ENCODE measurements at places on chromosomes 2 and 18.

GRCh38 chr2:11681722-11682589 lies 12.0 kb upstream of the NTSR2 start:
- no peak for DNase-seq

DNA sequence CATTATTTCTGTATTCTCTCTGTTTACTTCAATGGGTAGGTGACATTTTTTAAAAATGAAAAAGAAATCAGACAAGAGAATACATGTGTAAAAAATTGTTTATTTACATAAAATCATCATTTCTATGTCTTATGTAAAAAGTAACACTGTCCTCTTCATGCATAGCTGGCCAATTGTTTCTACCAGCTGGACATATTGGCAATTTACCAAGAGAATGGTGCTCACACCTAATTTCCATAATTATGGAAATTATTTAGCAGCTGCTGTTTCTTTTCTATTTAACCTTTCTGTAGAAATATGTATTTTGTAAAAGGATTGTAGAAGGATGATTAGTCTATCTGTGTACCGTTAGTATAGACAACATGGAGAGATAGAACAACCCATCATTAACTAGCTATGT lies 791.9 kb downstream of the TRIB2 start:
- DNase-seq: no peak

- DNase-seq: peak; percentile 20
Observed at GRCh38 chr2:24721470-24721869, 71.7 kb downstream of the PTRHD1 start.

GRCh38 chr2:72917138-72917876 lies at the start of gene EMX1:
TSS of gene EMX1 (plus strand) at chr2:72917519. CDS start at chr2:72917853, 334 bp downstream.
- no peak for DNase-seq

DNA sequence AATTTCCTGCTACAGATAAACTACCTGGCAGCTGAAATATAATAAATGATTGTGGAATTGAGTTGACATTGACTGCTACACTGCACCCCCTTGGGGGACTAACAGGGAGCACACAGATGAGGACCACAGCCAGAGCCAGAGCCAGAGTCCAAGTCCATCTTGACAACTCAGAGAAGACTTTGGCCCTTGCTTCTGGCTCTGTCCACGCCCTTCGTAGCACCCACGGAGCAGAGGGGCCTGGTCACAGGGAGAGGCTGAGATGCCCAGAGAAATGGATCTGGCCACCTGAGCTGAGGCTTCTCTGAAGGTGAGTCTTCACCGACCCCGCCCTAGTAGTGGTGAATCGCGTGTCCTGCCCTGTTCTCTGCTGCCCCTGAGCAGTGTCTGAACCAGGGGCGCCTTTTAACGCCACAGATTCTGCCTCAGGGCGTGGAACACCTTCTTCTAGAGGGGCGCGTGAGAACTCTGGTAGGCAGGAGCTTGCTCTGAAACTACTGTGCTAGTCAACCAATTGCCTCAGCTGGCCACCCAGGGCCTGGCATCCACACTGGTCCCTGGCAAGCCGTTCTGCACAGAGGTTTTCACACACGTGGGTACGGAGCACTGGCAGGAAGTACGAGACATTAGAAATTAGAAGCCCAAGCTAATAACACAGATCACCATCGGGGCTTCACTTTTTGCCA lies 35.7 kb upstream of the MAT2A start:
- no peak for DNase-seq
